ENCODE measurements at places on chromosomes 7 and 10.

DNA sequence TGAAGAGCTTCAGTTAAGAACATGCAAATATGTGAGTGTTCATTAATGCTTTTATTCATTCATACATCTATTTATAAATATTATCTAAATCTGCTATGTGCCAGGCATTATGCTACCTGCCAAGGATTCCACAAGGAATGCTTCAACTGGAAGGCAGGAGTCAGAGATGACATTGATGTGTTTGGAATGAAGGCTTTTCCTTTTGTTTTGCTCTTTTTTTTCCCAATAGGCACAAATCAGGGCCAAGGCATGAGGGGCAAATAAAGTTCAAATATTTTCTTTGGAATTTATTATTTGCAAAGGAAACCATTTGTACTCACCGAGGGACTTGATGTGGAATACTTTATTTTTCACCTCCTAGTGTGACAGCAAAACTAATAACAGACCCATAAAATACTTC lies 530.3 kb downstream of the ARL4A start:
- DNase-seq, result no peak

DNA sequence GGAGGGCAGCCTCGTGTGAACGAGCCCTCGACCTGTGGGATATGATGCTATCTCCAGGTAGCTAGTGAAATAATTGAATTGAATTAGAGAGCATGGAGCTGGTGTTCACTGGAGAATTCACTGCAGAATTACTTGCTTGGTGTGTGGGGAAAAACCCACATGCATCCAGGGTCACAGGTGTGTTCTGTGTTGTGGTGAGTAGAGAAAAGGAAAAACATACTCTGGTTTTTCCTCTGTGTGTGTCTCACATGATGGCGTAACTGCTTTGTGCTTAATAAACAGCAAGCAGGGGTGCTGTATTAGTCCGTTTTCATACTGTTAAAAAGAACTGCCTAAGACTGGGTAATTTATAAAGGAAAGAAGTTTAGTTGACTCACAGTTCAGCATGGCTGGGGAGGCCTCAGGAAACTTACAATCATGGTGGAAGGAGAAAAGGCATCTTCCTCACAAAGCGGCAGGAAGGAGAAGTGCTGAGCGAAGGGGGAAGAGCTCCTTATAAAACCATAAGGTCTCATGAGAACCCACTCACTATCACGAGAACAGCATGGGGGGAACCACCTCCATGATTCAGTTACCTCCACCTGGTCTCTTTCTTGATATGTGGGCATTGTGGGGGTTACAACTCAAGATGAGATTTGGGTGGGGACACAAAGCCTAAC lies 62.6 kb downstream of the TACR2 start:
- no peak for DNase-seq

GRCh38 chr10:26824015-26824690 lies 36.6 kb downstream of the ABI1 start:
- no peak for DNase-seq

DNA sequence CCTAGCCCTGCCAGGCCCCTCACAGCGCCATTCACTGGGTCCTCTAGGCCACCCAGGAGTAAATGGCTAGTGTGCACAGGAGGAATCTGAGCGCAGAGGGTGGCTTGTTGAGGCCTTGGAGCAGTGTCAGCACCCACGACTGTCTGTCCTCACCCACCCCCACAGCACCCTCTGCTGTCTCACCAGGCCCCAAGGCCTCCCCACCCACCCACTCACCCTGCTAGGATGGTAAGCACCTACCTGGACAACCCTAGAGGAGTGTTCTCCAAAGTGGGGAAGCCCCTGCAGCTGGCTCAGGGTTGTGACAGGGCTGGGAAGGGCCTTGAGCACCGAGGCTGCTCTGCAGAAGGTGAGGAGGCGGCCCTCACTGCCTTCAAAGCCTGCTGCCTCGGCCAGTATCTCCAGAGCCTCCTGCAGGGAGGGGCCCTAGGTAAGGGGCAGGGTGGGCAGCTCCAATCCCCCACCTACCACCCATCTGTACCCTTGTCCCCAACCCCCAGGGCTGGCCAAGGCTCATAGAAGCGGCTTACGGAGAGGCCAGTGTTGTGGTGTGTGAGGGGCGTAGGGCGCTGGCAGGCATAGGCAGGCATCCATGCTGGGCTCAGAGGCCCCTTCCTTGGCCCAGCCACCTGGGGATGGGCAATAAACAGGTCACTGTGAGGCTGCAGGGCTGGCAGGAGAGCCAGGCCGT lies 2.9 kb downstream of the POLM start:
- DNase-seq, result no peak

DNA sequence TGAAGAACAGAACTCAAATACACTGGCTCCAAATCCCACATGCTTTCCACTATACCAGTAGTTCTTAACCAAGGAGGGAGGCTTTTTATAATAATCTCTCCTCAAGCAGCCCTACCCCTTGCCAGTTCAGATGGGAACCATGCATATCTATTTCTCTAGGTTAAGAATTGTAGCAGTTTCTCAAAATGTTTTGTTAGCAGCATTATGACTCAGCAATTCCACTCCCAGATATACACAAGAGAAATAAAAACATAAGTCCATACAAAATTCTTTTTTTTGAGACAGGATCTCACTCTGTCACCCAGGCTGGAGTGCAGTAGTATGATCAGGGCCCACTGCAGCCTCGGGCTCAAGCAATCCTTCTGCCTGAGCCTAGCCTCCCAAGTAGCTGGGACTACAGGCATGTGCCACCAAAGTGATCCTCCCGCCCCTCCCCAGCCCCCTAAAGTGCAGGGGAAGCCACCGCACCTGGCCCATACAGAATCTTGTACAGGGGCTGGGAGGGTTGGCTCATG lies 18.1 kb downstream of the YWHAG start:
- DNase-seq, result no peak

DNA sequence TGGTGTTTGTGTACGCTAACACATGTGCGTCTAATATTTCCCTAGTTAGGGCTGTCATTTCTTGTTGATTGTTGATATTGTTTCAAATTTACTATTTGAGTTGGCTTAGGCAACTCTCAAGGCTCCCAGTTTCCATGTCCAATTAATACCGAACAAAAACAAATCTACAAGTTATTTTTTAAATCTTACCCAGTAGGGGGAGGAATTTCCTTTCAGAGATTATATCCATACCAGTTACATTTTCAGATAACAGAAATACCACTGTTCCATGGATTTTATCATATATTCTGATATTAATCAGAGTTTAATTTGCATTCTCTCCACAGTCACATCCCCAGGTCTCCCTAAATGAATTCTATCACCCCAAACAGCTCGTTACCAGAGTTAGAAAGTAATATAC lies 7.2 kb upstream of the AKR1B10 start:
- DNase-seq, result no peak
